ENCODE measurements at places on chromosomes 1 and 21. TPM values are rescaled to one million over a fixed set of nuclear protein-coding genes. Genes with fewer than 3 reads are reported as not detected.

DNA sequence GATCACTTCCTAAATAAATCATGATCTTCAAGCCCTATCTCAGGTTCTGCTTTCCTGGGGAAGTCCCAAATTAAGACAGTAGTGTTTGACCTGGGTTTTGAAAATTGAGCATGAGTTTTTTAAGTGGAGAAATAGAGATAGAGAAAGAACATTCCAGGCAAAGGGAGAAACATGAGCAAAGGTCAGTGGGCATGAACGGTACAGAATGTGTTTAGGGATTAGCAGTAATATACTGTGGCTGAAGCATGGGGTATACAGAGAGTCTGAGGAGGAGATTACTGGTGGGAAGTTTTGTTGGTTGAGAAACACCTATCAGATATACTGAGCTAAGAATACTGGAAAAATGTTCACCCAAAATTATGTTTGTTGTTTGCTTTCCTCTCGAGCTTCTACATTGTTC, 15.2 kb upstream of the MYSM1 start:
- DNase-seq = no peak

MMEL1 gene
- total RNA-seq = 0.35 TPM

GRCh38 chr1:241652012-241652411, at the start of gene WDR64:
TSS of gene WDR64 (plus strand) at chr1:241652281. CDS start at chr1:241652485, 204 bp downstream.
- DNase-seq = no peak

LELP1 gene
- not detected for total RNA-seq

FCRL1 gene
- total RNA-seq = not detected

GRCh38 chr1:85936470-85936869, 220.1 kb downstream of the COL24A1 start:
- peak; percentile 72 for DNase-seq

DNA sequence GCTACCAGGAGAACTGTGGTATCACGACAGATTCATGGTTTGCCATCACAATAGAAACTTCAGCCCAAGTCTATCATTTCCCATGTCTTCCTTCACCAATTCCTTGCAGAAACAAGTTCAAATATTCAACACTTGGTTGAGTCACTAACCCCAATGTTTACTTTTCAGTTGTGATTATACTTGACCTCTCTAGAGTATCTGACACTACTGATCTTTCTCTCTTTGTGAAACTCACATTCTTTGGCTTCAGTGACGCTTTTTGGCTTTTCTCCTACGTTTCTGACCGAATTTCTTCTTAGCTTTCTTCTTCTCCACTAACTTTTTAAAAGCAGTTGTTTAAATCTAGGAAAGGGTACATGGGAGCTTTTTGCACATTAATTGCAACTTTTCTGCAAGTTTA, 48.8 kb upstream of the HMGB4 start:
- no peak for DNase-seq

DNA sequence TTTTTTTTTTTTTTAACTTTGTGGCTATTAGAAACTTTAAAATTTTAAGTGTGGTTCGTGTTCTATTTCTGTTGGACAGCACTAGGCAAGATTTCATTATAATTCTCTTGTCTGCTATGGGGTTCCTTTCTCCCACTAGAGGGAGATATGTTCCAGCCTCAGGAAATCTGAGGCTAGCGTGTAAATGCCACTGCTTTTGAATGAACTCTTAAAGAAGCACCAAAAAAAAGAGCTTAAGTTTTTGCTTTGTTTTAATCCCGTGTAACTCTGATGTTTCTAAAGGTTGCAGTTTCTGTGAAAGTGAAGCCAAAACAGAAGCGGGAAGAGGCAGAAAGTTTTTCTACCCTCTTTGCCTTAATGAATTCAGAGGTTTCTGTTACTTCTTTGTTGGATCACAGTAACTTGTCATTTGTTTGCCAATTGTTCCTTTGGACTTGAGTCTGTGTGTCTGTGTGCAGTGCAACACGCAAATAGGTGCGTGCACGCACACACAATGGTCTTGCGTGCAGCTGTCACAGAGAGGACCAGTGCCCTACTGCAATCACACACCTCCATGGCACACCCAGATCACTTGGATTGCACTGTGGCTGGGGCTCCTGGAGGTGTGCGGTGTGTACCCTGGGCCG, 32.3 kb downstream of the HHAT start:
- DNase-seq = no peak
